ENCODE measurements at places on chromosomes 4 and X.

- H3K4me3 ChIP-seq = no peak overlapping the region
- DNase-seq = no peak
- no peaks in the 10 kb centered on the region for H3K27me3 ChIP-seq
- no peaks in the 10 kb centered on the region for H3K36me3 ChIP-seq
Measured at GRCh38 chr4:132818091-132818490, 331.0 kb upstream of the PCDH10 start.

DNA sequence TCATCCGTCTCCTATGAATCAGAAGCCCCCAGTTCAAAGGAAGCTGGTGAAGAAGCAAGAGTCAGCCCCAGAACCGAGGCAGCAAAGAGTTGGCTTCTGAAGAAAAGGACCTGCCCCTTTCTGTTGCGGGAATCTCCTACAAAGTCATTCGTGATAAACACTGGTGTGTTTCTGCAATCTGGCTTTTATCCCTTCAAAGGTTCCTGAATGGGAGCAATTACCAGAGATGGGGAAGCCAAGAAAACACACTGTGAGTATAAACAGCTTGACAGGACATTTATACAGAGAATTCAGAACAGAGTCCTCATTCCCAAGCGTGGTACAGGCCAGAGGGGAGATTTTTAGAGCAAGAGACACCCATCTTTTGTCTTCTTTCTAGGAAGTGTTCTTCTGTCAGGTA lies 226.8 kb upstream of the LNX1 start:
- H3K4me3 ChIP-seq = no peak overlapping the region
- H3K36me3 ChIP-seq = no peaks in the 10 kb centered on the region
- no peak overlapping the region for H3K27ac ChIP-seq
- peaks cover 7% of the 10 kb centered on the region for H3K27me3 ChIP-seq
- DNase-seq = no peak

GRCh38 chr4:10737337-10737736 lies 52.8 kb upstream of the CLNK start:
- no peaks in the 10 kb centered on the region for H3K36me3 ChIP-seq
- DNase-seq = no peak
- no peak overlapping the region for H3K4me3 ChIP-seq
- H3K27ac ChIP-seq = no peak overlapping the region
- H3K27me3 ChIP-seq = peaks cover 29% of the 10 kb centered on the region

DNA sequence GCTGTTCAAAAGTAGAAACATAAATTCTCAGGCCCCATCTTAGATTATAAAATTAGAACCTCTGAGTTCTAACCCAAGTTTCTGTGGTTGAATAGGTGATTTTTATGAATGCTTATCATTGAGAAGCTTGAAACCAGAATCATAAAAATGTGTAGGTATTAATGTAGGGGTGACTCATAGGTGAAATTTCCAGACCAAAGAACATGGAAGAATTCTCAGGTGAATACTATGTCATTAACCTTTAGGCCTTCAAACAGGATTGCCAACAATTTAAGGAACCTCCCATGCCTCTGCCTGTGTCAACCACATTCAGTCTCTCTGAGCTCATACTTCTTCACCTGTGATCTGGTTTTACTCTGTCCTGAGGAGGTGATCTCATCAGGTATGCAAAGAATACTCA lies 177.8 kb downstream of the NPFFR2 start:
- H3K27ac ChIP-seq = no peak overlapping the region
- H3K4me1 ChIP-seq = no peaks in the 10 kb centered on the region
- no peak for DNase-seq
- no peaks in the 10 kb centered on the region for H3K27me3 ChIP-seq

DNA sequence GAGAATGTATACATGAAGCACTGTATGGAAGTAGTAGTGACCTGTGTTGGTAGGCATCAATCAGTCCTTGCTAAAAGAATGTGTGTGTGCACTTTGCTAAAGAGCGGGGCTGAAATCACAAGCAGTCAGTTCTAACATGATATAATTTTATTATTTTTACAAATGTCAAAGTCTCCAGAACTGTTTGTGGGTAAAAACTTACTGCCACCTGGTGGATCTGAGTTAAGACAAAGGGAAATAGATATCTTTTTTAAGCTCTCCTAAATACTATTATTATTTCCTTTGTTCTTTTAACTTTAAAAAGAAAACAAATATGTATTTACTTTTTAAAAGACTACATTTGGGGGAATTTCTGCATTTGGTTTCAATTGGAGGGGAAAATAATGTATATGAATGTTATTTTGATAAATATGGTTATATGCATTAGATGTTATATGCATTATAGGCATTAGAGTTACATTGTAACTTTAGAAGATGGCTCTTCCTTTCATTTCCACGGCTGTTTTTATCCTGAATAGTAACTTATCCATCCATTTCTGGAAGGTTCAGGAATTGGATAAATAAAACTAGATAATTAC lies 7.8 kb upstream of the CLOCK start:
- H3K36me3 ChIP-seq = no peaks in the 10 kb centered on the region
- H3K27ac ChIP-seq = no peak overlapping the region
- peaks cover 11% of the 10 kb centered on the region for H3K27me3 ChIP-seq
- H3K4me3 ChIP-seq = no peak overlapping the region
- no peak for DNase-seq
- peaks cover 7% of the 10 kb centered on the region for H3K4me1 ChIP-seq

DNA sequence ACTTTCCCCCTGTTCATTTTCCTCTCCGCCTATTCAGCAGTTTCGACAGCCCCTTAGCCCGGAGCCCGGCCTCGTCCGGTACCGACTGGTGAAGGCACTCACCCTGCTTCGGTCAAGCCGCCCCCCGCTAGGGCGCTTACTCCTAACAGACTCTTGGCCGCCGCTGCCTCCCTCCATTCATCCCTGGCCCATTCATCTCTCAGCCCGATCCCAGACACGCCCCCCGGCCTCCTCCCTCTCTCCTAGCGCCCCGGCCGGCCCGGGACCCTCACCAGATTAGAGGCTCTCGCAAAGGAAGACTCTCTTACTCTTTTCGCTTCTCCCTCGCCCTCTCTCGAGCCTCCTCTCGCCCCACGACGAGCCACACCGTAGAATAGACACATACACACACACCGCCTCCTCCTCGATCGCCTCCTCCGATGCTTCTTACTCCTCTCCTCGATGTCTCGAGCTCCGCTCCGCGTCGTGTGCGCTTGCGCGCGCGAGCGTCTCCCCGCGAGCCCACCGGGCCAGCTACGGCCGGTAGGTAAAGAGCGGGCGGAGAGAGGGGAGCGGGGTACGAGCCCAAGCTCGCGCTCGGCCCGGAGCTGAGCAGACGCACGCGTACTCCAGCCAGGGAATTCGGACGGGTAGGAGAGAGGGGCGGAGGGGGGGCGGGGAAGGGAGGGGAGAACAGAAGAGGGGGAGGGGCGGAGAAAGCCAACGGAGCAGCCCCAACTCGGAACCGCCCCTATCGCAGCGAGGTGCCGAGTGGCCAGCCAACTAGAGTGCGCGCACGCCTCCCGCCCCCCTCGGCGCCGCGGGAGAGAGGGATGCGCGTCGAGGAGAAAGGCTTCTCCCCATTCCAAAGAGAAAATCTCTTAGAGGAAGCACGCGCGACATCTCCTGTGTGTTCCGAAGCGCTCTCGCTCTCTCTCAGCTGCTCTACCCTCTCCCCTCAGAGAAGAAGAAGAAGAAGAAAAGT lies at the start of gene WNK3:
Gene WNK3 (minus strand): TSS at position 633 of the 964 bp plus-strand sequence.
- no peaks in the 10 kb centered on the region for H3K36me3 ChIP-seq
- H3K27me3 ChIP-seq = no peaks in the 10 kb centered on the region
- peak within 1 kb of the TSS; percentile 48 for H3K27ac ChIP-seq
- DNase-seq = peak; percentile 71
- H3K4me1 ChIP-seq = peaks cover 5% of the 10 kb centered on the region

DNA sequence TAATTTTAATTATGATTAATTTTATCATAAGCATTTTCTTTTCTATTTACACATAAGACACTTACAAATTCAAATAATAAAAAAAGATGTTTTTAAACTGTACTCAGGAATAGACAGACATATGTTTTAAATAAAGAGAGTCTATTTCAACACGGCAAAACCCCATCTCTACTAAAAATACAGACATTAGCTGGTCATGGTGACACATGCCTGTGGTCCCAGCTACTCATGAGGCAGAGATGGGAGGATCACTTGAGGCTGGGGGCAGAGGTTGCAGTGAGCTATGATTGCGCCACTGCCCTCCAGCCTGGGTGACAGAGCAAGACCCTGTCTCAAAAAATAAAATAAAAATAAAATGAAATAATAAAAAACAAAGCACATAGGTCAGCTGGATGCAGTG lies 14.8 kb downstream of the FAM9B start:
- no peak overlapping the region for H3K4me3 ChIP-seq
- H3K4me1 ChIP-seq = no peaks in the 10 kb centered on the region
- DNase-seq = no peak
- no peak overlapping the region for H3K27ac ChIP-seq
- H3K27me3 ChIP-seq = no peaks in the 10 kb centered on the region

DNA sequence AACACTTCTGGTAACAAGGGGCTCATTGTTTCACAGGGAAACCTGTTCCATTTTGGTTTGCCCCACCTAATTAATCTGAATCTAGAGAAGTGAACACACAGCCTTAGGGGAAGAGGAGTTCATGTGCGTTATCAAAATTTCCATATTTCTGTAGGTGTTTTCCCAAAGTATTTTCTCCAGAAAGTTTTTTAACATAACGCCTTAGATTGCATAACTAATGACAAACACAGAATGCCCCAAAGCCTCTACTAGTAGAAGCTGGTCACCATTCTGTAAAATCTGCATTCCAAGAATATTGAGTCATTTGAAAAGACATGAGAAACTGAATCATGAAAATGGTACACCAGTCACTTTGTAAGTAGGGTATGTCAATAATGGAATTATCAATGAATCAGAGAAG lies 41.1 kb downstream of the IL13RA2 start:
- no peak overlapping the region for H3K27ac ChIP-seq
- no peaks in the 10 kb centered on the region for H3K27me3 ChIP-seq
- H3K36me3 ChIP-seq = no peaks in the 10 kb centered on the region

DNA sequence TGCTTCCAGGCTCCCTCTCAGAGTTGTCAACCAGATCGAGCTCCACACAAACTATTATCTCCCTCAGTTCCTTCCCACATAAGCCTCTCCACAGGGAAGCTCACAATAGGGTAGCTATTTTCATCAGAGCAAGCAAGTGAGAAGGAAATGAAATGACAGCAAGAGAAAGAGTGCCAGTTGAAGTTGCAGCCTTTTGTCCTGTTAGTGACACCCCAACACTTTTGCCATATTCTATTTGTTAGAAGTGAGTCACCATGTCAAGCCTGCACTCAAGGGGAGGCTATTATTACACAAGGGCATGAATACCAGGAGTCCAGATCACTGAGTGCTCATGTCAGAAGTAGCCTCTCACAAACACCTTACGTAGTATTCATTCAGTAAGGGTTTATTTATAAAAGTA lies 266.3 kb upstream of the NOCT start:
- no peaks in the 10 kb centered on the region for H3K36me3 ChIP-seq
- H3K27me3 ChIP-seq = no peaks in the 10 kb centered on the region
- H3K4me3 ChIP-seq = no peak overlapping the region
- H3K27ac ChIP-seq = peak overlapping the region; percentile 72
- DNase-seq = no peak
- no peaks in the 10 kb centered on the region for H3K4me1 ChIP-seq

DNA sequence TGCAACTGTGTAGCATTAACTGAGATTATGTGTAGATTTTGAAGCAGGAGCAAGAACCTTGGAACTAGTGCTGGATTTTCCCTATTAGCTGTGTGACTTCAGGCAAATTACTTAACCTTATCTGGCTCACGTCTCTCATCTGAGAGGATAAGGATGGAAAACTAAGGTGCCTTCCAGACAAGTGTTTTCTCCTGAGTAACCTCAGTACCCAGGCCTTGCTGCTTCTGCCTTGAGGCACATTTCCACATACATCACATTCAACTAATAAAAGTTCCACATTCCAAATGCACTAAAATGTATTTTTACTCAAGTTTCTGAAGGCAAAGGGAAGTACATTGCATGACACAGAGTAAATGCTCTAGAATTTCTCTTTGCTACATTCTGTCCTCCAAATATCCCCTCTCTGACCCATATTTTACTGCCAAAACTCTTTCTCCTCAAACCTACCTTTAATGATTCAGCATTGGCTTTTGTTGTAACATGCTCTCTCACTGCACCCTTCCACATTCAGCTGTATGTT lies 195.4 kb upstream of the ADGRL3 start:
- H3K36me3 ChIP-seq = no peaks in the 10 kb centered on the region
- H3K4me1 ChIP-seq = no peaks in the 10 kb centered on the region
- H3K27ac ChIP-seq = no peak overlapping the region
- H3K4me3 ChIP-seq = no peak overlapping the region
- no peaks in the 10 kb centered on the region for H3K27me3 ChIP-seq

DNA sequence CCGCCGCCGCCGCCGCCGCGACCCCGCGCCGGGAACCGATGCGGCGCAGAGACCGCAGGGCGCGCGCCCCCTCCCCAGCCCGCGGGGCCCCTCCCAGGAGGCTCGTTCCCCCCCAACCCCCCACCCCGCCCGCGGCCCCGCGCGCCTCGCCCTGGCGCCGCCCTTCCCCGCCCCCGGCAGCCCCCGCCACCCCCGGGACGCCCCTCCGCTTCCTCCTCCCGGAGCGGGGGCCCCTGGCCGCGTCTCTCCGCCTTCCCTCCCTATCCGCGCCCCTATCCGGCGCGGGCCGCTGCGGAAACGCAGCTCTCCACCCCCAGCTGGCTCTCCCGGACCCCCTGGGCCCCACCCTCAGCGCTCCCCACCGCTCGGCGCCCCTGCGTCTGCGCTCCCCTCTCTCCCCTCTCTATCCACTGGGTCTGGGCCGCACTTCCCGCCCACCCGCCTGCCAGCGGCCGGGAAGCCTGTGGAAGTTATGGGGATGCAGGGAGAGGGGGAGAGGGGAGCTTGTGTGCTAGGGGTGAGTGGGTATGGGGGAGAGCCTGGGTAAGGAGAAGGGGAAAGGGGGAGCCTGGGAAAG lies at the start of gene TMEM271:
Gene TMEM271 (minus strand): TSS at position 51 of the 577 bp plus-strand sequence. CDS start 233 bp downstream, outside the sequence.
- peak within 1 kb of the TSS; percentile 30 for H3K4me3 ChIP-seq
- H3K36me3 ChIP-seq = no peaks in the 10 kb centered on the region
- peaks cover 95% of the 10 kb centered on the region for H3K27me3 ChIP-seq
- no peak within 1 kb of the TSS for H3K27ac ChIP-seq
- peaks cover 17% of the 10 kb centered on the region for H3K4me1 ChIP-seq

GRCh38 chr4:110508827-110509710 lies 33.1 kb downstream of the ENPEP start:
- H3K27me3 ChIP-seq = no peaks in the 10 kb centered on the region
- no peak overlapping the region for H3K27ac ChIP-seq
- no peaks in the 10 kb centered on the region for H3K36me3 ChIP-seq
- peaks cover 3% of the 10 kb centered on the region for H3K4me1 ChIP-seq
- no peak overlapping the region for H3K4me3 ChIP-seq

GRCh38 chrX:102840871-102841705 lies 96.0 kb upstream of the RAB40AL start:
- DNase-seq = no peak
- H3K4me1 ChIP-seq = no peaks in the 10 kb centered on the region
- H3K27ac ChIP-seq = no peak overlapping the region
- peaks cover 3% of the 10 kb centered on the region for H3K36me3 ChIP-seq
- no peak overlapping the region for H3K4me3 ChIP-seq
- H3K27me3 ChIP-seq = no peaks in the 10 kb centered on the region
